ENCODE measurements at places on chromosomes 1 and 21. TPM values are rescaled to one million over a fixed set of nuclear protein-coding genes. Genes with fewer than 3 reads are reported as not detected.

CD1E gene
- 0.11 TPM for polyA plus RNA-seq

SIM2 gene
- 20.6 TPM for polyA plus RNA-seq

- no peak for DNase-seq
These were observed 40.0 kb downstream of the ZNF678 start for GRCh38 chr1:227603327-227603726.

DNA sequence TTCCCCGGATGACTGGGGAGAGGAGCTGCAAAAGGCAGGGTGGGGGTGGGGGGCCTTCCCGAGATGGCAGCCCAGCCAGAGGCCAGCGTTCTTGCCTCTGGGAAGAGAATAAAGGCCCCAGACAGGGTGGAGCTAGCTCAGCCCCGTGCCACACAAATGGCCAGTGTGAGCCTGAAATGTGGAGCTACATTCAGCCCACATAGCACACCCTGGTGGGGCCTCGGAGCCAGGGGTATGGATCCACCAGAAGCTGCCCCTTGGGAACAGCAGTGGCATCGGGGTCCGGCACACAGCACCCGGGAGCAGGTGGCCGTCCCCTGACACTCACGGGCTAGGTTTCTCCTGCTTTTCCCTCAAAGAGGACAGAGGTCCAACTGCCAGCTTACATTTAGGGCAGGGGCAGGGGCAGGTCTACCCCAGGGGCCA is 93.9 kb downstream of the PDE9A start:
- no peak for DNase-seq

GRCh38 chr1:236288620-236288976 is 6.8 kb upstream of the ERO1B start:
- no peak for DNase-seq

GRCh38 chr1:154943649-154944400 is 7.3 kb upstream of the PMVK start:
- no peak for DNase-seq

DNA sequence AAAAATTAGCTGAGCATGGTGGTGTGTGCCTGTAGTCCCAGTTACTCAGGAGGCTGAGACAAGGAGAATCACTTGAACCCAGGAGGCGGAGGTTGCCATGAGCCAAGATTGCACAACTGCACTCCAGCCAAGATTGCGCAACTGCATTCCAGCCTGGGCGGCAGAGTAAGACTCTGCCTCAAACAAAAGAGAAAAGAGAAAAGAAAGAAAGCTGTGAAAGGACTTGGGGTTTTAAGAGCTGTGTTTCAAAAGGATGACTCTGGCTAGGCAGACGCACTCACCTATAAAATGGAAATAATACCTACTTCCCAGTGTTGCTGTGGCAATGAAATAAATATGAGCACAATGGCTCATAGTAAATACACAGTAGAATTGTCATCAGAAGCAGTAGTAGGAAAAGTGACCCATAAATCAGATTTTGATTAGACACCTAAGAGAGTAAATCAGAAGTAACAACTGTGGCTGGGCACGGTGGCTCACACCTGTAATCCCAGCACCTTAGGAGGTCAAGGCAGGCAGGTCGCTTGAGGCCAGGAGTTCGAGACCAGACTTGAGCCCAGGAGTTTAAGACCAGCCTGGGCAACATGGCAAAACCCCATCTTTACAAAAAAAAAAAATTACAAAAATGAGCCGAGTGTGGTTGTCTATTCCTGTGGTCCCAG is 45.9 kb upstream of the PUM1 start:
- no peak for DNase-seq

- no peak for DNase-seq
These were observed 6.9 kb downstream of the TNFRSF1B start for GRCh38 chr1:12173631-12174121.

GRCh38 chr1:82073071-82073470 is 272.3 kb downstream of the ADGRL2 start:
- DNase-seq: no peak

GRCh38 chr1:66624412-66625060 is 90.6 kb downstream of the SGIP1 start:
- DNase-seq: no peak

Data from renal cortex interstitium (tissue), 15 donors.